ENCODE measurements at places on chromosomes 1 and 21.

GRCh38 chr1:219074084-219074728, 99.5 kb upstream of the LYPLAL1 start:
- no peak for DNase-seq

GRCh38 chr21:45803618-45804340, 160.3 kb downstream of the PCBP3 start:
- no peak for DNase-seq

DNA sequence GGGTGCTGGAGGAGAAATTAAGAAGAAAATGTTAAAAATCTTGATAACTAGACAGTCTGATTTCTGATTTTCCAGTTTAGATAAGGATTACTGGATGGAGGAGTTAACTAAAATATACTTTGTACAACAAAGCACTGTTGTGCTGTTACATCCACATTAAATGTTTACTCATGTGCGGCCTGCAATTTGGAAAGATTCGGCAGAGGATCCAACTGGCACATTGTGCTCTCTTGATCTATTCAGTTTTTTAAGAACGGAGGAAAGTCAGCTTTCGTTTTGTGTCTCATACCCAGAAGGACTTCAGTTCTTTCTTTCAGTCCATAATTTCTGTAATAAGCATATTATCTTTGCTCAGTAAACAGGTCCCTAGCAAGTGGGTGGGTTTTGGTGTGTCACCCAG, 52.5 kb downstream of the UCK2 start:
- no peak for DNase-seq

- no peak for DNase-seq
These were observed 11.4 kb upstream of the PRELP start for GRCh38 chr1:203464226-203464625.

DNA sequence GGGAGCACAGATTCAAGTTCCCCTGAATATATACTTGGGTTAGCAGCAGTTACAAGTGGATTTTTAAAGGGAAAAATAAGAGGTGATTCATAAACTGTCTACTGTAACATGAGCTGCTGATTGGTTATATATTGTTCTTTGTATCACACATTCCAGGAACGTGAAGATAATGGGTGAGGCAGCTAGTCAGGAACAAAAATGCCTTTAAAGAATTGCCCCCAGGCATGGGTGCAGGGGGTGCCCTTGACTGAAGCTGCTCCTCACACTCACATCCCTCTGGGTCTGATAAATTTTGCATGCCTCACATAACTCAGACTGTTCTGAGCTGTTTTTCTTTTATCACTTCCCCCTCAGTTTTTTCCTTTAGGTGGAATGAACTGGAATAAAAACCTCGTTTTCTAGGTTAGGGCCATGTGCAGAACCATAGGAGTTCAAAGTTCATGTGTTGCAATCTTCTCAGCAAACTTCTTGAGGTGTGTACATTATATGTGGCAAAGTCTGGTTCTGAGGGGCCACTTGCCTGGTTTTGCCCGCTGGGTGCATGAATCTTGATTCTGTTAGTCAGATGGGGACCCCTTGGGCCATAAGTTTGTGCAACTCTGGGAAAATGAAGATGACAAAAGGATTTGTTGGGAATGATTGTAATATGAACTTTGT, 21.1 kb downstream of the TBX19 start:
- no peak for DNase-seq

GRCh38 chr1:240091614-240092300, at the start of gene FMN2:
TSS of gene FMN2 (plus strand) at chr1:240091883. CDS start at chr1:240092110, 227 bp downstream.
- DNase-seq: peak; percentile 69

DNA sequence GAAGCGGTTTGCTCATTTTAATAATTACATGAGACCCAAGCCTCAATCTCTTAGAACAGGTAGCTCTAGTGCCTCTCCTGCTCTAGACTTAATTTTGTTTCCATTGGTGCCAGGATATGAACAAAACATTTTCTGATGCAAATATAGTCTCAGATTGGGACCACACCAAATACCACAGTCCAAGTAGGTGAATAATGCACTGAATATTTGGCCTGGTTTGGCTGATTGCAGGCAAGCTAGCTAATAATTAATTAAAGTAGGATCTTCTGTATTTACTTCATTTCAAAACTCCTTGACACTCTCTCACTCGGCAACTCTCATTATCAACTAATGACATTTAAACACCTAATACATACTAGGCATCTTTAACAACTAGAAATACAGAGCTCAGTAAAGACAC, 219.6 kb downstream of the LTN1 start:
- no peak for DNase-seq

- no peak for DNase-seq
These were observed 89.7 kb upstream of the ADAR start for GRCh38 chr1:154697710-154698109.

- DNase-seq: no peak
These were observed 84.1 kb upstream of the ZNF326 start for GRCh38 chr1:89910780-89911179.

DNA sequence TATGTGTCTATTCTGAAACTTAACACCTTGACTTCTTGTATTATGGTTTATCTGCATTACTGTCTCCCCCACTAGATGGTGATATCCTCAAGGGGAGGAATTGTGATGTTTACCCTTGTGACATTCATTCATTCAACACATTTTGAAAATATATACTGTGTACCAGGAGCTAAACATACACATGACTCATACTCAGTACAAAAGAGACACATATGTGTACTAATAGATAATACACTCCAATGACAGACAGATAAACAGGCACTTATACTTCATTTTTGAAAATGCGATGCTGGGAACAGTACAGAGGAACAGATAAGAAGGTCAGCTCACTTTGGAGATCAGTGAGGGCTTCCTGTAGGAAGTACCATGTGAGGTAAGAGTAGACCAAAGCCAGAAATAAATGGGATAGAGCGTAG, 8.9 kb upstream of the RAB3GAP2 start:
- no peak for DNase-seq

DNA sequence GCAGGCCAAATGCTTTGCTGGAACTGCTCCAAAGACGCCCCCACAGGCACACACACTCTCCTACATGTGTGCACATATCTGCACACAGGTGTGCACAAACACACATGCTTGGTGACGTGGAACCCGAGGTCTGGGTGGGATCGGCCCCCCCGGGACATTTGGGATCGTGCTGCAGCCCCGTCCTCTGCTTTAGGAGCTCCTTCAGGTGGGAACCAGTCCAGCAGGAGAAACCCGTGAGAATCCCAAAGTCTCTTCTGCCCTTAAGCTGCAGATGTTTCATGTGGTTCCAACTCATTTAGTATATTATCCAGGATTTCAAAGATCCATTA, 38.6 kb downstream of the UBE2G2 start:
- DNase-seq: no peak

GRCh38 chr1:215475796-215476481, 91.2 kb upstream of the KCTD3 start:
- no peak for DNase-seq

DNA sequence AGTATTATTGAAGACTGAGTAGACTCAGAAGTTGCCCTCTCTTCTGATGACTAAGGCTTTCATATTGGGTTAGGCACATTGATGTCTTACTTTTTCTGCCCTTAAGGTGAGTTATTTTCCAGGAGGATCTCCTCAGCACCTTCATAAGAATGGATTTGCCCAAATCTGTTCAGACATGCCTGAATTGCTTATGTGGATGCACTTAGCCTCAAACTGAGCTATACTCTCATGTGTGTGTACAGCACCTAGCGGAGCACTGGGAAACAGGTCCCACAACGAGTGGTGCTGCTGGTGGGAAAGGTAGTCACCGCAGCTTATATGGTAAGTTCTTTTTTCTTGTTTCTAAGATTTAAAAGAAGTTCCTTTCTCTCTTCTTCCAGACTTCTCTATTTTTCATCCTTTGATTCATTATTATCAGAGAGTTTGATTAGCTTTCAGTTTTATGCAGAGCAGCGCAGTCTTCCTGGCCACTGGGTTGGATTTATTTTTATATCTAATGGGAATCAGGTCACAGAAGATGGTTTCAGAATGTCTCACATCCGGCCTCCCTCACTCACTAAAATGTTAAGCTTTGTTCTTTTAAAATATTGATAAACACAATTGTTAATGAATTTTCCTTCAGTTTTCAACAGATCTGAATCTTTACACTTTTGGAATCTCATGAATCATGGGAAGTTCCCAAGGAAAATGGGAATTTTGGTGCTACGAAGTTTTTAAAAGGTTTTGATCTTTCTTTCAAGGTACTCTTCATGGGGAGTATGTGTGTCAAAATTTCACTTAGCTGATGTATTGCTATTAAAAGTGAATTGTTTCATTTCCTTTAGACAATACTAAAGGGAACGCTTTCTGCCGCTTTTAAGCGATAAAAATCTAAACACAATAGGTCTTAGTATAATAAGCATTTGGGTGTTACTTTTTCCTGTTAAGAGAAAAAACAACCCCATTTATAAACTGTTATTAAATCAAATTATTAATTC, 58.5 kb downstream of the EXTL2 start:
- no peak for DNase-seq

DNA sequence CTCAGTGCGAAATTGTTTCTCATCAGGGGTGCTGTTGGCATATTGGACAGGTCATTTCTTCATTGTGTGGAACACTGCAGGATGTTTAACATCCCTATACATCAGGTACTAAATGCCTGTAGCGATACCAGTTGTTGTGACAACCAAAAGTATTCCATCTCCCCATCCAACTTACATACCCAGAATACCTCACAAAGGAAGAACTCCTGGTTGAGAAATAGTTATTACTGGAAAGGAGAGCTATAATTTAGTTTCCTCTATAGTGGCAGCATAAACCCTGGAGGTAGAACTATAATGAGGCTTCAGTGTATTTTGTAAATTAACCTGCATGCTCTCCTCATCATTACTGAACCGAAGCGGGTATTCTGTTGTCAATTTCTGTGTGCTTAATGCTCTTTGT, 45.1 kb downstream of the IVNS1ABP start:
- DNase-seq: no peak
